ENCODE measurements at places on chromosomes 6 and 20. TPM values are rescaled to one million over a fixed set of nuclear protein-coding genes. Genes with fewer than 3 reads are reported as not detected.

Gene AVP
- total RNA-seq = not detected

Gene PDE10A
- under 0.01 TPM for total RNA-seq

Gene GINS1
- 3.0 TPM for total RNA-seq

Gene MEP1A
- not detected for total RNA-seq

Gene DEFB124
- not detected for total RNA-seq

Gene BHLHE23
- not detected for total RNA-seq

Gene MOG
- total RNA-seq = not detected

Gene FRMD1
- total RNA-seq = not detected

Gene CAPN11
- total RNA-seq = not detected

Gene RIOK1
- total RNA-seq = 28.7 TPM

Gene MKKS
- 5.9 TPM for total RNA-seq

Gene GLYATL3
- total RNA-seq = not detected

Gene APOM
- total RNA-seq = 1.0 TPM

Gene C20orf204
- total RNA-seq = 0.26 TPM

Gene ASIP
- not detected for total RNA-seq

Gene TSHZ2
- total RNA-seq = 2.6 TPM

Gene ULBP1
- total RNA-seq = 0.26 TPM

Gene COL19A1
- total RNA-seq = not detected

Gene SEL1L2
- not detected for total RNA-seq

Gene DCDC2
- total RNA-seq = not detected

Gene SLC26A8
- not detected for total RNA-seq

Gene MRAP2
- 0.17 TPM for total RNA-seq

Gene LY6G6D
- total RNA-seq = not detected

Gene WFDC5
- total RNA-seq = not detected

Gene HTR1E
- not detected for total RNA-seq

Gene ACSS1
- total RNA-seq = 3.9 TPM

Gene LGSN
- under 0.01 TPM for total RNA-seq

Gene GCNT2
- total RNA-seq = 2.1 TPM

Gene KIF13A
- 65.0 TPM for total RNA-seq

Gene PBX2
- total RNA-seq = 35.0 TPM

Gene NKX2-4
- total RNA-seq = not detected

Gene PI16
- total RNA-seq = not detected

Gene OXT
- not detected for total RNA-seq

Gene RUNX2
- total RNA-seq = 2.1 TPM

Gene HSP90AB1
- 449 TPM for total RNA-seq

Gene TMC2
- total RNA-seq = under 0.01 TPM

Gene MYCT1
- total RNA-seq = under 0.01 TPM

Gene OR12D3
- not detected for total RNA-seq

Gene LY6G5C
- 0.51 TPM for total RNA-seq

Gene MAS1
- not detected for total RNA-seq

Gene MYMX
- not detected for total RNA-seq

Gene TRIM15
- total RNA-seq = not detected

Gene OOEP
- total RNA-seq = not detected

Gene POM121L2
- total RNA-seq = not detected

Gene TFAP2A
- not detected for total RNA-seq

Gene SPAG4
- 8.5 TPM for total RNA-seq

Gene TCP11
- 0.51 TPM for total RNA-seq

Gene UBD
- total RNA-seq = not detected

Gene PNLDC1
- total RNA-seq = not detected

Gene CITED2
- 94.8 TPM for total RNA-seq

Gene FAM83D
- 21.3 TPM for total RNA-seq

Gene VSX1
- total RNA-seq = not detected

Gene PSMB8
- 77.3 TPM for total RNA-seq

Gene ROMO1
- 118 TPM for total RNA-seq

Gene SAMD10
- total RNA-seq = 0.99 TPM

Gene ZNF391
- 1.3 TPM for total RNA-seq

Gene KIF25
- 0.26 TPM for total RNA-seq

Gene MCCD1
- total RNA-seq = not detected

All from fibroblast of lung (primary cell).